Kidney epithelial cell (primary cell): ENCODE measurements at places on chromosomes 4 and X. TPM values are rescaled to one million over a fixed set of nuclear protein-coding genes. Genes with fewer than 3 reads are reported as not detected.

Gene S100G
- not detected in 2 replicates for total RNA-seq

Gene MAGEA10
- not detected in 2 replicates for total RNA-seq

Gene P2RY8
- not detected in 2 replicates for total RNA-seq

Gene RNF128
- 0.33 and 1.8 TPM in 2 replicates for total RNA-seq

Gene SSX4B
- not detected in 2 replicates for total RNA-seq

Gene SYNPO2
- 0.42 and 0.68 TPM in 2 replicates for total RNA-seq

Gene RASSF6
- total RNA-seq: 4.4 and 7.0 TPM in 2 replicates

Gene ADH7
- total RNA-seq: not detected in 2 replicates

Gene IL13RA2
- 0.25 and 1.3 TPM in 2 replicates for total RNA-seq

Gene MAMLD1
- 2.1 and 3.0 TPM in 2 replicates for total RNA-seq

Gene ATP8A1
- 2.5 and 3.3 TPM in 2 replicates for total RNA-seq

Gene CSAG1
- total RNA-seq: not detected in 2 replicates

Gene POF1B
- total RNA-seq: not detected in 2 replicates

Gene PFKFB1
- 0.14 TPM in 1 of 2 replicates, not detected in the other for total RNA-seq

DNA sequence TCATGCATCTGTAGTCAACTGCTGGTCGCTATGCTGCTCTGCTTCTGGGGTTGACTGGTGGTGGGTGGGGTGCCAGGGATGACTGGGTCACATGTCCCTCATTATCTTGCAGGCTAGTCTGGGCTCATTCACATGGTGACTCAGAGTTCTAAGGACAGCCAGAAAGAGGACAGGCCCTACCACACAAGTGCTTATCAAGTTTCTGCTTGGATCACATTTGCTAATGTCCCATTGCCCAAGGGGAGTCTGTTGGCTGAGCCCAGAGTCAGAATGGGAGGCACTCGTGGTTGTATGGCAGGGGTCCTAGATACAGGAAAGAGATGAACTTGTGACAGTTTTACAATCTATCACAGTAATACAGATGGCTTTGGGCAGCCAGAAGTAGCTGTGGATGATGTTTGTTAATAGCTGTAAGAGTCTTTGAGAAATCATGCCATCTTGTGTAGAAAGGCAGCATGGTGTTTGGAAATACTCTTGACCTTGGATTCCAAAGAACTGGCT is 221.3 kb downstream of the GPAT3 start:
- DNase-seq: no peak

- no peak for DNase-seq
Observed at GRCh38 chrX:136200466-136200865, 50.7 kb downstream of the MAP7D3 start.

- DNase-seq: no peak
Observed at GRCh38 chrX:12894074-12895030, 12.1 kb upstream of the TLR8 start.

DNA sequence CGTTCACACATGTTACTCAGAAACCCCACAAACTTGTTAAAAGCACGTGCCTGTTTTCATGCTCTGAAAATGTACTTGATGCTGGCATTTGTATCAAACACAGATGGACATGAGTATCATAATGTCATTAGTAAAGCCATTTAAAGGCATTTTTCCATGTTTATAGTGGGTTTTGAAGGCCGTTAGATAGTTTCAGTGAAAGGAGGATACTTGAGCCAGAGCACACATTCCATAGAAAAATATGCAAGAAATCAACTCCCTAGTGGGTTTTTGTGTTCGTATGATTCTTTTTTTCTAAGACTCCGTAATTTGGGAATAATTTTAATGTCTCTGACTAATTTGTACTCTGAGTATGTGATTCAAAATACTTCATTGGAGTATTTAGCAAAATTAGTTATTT is 216.2 kb upstream of the BMP3 start:
- no peak for DNase-seq

GRCh38 chr4:84792366-84793301 is 173.9 kb downstream of the WDFY3 start:
- DNase-seq: no peak

- no peak for DNase-seq
Observed at GRCh38 chrX:43508694-43509093, 147.4 kb upstream of the MAOA start.

DNA sequence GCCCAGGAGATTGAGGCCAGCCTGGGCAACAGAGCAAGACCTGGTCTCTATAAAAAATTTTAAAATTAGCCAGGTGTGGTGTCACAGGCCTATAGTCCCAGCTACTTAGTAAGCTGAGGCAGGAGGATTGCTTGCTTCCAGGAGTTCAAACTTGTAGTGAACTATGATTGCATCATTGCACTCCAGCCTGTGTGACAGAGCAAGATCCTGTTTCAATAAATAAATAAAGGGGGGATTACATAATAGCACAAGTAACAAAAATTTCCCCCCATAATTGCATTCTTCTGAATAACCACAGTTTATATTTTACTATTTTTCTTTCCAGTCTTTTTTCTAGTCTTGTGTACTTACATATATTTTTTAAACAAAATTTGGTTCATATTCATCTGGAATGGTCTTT is 135.6 kb downstream of the CHIC2 start:
- no peak for DNase-seq

DNA sequence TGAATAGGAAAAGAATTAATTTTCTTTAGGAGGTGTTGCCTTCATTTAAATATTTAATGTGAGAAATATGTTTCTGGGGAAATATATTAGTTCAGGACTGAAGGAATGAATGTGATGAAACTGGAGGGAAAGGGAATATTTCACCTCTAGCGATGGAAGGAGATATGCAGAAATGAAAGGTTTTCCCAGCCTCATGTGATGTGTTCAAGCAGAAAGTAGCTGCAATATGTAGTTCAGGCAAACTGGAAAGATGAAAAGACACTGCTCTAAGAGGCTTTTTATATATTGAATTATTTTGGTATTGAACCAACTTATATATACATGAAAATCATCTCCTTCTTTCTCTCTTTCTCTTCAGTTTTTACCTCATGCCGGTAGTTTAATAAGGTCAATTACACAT is 3.4 kb downstream of the GRID2 start:
- DNase-seq: no peak

DNA sequence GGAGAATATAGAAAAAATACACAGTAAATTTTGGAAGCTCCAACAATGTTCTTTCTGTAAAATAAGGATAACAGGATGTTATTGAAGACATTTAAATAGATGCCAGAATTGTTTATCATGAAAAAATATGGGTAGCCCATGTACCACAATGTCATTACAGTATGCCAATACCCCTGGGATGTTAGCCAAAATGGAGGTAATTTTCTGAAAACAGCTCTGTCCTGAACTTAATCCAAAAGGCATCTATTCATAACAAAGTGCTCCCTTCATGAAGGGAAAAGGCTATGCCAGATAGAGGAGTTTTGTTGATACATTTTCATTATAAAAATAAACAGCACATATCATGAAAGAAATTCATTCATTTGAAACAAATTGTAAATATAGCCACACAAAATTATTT is 1902.6 kb upstream of the AGA start:
- no peak for DNase-seq

GRCh38 chrX:131072871-131073571 is 14.9 kb downstream of the ARHGAP36 start:
- DNase-seq: no peak

- no peak for DNase-seq
Observed at GRCh38 chr4:110294165-110294564, 95.8 kb upstream of the ELOVL6 start.

- DNase-seq: no peak
Observed at GRCh38 chrX:64204701-64205440, 637 bp downstream of the AMER1 start.

DNA sequence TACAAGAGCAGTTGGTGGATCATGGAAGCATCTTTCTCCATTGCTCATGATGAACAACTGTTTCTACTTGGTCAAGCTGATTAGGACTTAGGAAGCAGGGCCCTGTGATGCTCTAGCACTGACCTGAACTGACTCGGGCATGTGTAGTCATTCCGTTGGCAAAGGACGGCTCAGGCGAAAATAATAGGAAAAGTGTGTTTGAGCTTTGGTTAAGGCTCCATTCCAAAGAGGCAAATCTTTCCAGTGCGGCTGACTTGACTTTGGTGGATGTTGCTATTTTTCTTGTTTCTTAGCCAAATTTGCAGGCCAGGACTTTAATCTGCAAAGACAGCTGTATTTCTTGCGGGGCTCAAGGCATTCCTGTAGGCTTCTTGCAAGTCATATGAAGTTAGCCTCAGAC is 39.5 kb downstream of the ZNF518B start:
- DNase-seq: no peak

GRCh38 chr4:87353592-87353991 is 30.9 kb upstream of the HSD17B13 start:
- no peak for DNase-seq

GRCh38 chrX:28649541-28649940 is 62.3 kb downstream of the IL1RAPL1 start:
- DNase-seq: no peak

- DNase-seq: peak; percentile 81
Observed at GRCh38 chr4:8315435-8316250, 46.1 kb downstream of the HTRA3 start.

- DNase-seq: peak; percentile 19
Observed at GRCh38 chrX:14398725-14399124, 130.6 kb upstream of the GLRA2 start.

DNA sequence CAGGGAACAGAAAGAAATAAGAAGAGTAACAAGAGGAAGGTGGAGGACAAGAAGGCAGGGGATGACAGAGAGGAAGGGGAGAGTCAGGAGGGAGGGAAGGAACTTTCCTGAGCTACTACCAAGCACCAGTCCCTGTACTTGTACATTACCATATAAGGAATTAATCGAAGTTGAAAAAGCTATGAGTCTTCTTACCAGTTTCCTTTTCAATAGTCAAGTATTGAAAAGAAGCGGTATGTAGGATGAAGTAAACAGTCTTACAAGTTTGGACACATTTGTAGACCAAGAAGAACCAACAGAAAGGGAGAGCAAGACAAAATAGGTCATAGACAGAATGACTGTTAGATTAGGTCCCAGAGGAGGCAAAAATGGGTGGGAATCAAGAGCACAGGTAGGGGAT is 629.7 kb upstream of the DIPK2B start:
- no peak for DNase-seq

- peak; percentile 74 for DNase-seq
Observed at GRCh38 chr4:99894161-99894997, at the start of gene LAMTOR3. LAMTOR3 (minus strand) TSS chr4:99894427; CDS start chr4:99893963, 464 bp downstream.

DNA sequence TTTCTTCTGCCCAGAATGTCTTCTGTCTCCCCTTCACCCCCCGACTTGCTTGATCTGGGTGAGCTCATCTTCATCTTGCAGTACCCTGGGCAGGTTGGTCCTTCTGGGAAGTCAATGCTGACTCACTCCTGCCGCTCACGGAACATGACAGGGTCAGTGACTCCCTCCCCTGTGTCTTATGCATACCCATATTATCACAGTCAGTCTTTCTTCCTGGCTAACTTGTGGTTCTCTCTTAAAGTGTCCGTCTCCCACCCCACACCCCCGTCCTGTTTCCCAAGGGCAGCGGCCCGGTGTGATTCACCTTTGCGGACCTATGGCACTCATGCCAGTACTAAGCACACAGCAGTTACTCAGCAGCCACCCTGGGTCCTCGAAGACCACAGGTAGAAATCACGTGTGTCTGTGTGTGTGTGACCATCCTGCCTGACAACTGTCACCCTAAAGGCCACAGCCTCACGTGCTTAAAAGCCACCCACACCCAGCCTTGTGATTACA is 17.7 kb downstream of the IQSEC2 start:
- DNase-seq: no peak

GRCh38 chrX:14497184-14497666 is 32.1 kb upstream of the GLRA2 start:
- no peak for DNase-seq

DNA sequence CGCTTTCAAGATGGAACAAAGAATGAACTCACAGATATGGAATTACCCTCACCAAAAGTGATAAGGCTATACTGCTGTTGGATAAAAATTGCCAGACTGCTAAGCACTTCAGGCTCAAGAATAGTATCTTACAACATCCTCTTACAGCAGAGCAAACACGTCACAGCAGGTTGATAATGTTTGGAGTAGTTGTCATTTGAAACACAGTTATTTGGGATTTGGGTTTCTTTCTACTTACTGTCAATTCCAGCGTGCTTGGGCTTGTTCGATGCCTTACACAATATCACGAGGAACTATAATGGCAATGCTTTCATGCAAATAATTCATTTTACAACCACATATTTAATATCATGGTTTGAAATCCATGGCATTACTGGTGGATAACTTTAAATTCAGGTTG is 1223.7 kb upstream of the AGA start:
- no peak for DNase-seq

DNA sequence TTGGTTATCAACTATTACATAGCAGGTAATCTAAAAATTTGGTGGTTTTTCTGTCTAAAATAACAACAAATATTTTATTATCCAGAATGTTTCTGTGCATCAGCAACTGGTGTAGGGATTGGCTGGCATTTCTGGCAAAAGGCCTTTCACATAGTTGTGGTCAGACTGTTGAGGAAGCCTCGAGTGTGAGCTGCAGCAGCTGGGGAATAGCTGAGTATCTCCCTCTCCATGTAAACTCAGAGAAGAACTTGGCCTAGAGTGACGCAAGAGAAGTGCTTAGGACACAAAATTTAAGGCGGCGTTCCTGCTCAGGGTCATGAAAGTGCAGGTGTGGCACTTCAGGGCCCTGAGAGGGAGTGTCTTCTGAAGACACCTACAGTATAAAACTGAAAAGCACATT is 558.9 kb downstream of the SPOCK3 start:
- DNase-seq: peak; percentile 39

- no peak for DNase-seq
Observed at GRCh38 chrX:56797574-56798338, 68.7 kb downstream of the NBDY start.

- no peak for DNase-seq
Observed at GRCh38 chr4:142452161-142452855, 393.8 kb downstream of the INPP4B start.

GRCh38 chr4:3290476-3290875 is 2.3 kb upstream of the RGS12 start:
- DNase-seq: no peak

DNA sequence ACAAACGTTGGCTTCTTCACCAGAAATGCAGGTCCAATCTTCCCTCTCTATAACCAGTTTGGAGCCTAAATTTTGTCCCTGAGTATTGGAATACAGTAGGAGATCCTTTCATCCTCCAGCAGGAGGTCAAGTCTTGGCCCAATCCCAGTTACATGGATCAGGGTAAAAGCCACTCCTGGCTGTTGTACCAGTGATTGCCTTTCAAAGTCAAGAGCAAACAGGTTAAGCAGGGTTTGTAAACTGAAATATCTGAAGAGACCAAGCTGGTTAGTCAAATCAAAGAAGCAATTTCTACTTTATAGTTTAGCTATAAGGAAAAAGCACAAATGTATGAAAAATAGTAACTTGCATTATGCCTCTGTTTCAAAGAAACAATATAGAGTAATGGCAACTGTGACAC is 329.4 kb downstream of the NAF1 start:
- DNase-seq: no peak

- no peak for DNase-seq
Observed at GRCh38 chr4:173367285-173367684, 3.5 kb upstream of the SAP30 start.

DNA sequence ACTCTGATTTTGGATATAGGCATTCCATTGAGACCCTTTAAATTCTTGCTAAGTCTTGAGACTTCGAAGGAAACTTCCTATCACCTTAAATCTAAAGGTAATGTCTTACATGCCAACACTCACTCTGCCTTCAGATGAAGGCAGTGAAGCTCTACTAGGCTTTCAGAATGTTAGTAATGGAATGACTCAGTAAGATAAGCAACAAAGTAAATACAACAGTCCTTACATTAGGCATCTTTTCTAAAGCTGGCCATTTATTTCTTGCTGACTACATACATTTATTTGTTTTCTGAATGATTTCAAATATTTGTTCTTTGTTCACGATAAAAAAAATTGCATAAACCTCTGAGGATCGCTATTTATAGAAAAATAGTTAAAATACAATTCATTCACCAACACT is 43.5 kb downstream of the ASIC5 start:
- DNase-seq: no peak
